ENCODE measurements at places on chromosomes 4 and X. TPM values are rescaled to one million over a fixed set of nuclear protein-coding genes. Genes with fewer than 3 reads are reported as not detected.

DNA sequence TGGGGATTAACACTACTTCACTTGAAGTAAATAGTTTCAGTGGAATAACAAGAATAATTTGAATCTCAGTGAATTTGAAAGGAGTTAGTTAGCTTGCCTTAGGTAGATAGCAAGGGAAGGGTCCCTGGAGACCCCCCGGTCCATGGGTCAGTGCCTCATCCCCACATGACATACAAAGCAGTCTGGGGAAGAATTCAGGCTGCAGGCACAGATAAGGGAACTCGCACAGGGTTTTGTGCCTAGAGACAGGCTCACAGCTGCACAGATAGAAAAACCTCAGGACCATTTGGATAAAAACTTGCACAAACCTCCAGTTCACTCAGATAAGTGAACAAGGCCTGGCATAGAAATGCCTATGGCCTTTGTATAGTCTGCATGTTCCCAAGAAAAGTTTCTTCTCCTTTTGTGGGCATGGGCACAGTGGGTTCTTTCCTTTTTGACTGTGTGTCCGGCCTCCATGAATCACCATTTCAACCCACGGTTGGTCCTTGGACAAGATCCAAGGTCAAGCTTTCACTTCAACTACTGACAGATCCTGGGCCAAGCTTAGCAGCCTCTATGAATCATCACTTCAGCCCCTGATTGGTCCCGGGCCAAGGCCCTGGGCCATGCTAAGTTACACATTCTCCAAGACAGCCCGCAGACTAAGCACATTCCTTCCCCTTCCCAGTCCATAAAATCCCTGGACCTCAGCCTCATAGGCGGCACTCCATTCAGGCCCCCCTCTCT lies 108.3 kb upstream of the KLHL4 start:
- DNase-seq: peak; percentile 91

Gene GCNA
- 1.0 TPM for total RNA-seq

DNA sequence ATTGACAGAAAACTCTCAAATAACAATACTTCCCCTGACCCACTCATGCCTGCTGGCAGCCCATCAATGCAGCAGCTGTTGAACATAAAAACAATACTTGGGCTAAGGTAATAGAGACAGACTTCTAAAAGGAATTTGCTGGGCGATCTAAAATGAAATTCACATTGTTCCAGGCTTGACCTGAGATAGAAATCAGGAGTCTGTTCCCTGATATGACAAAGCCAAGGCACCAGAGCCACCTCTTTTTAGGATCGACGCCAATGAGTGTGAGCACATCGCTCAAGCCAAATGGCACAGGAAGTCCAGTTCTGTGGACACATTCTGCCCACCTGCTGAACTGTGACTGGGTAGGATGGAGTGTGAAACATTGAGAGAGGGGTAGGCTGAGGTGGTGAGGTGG lies 4.9 kb downstream of the SEPTIN11 start:
- no peak for DNase-seq

GRCh38 chrX:78923198-78924015 lies 21.8 kb upstream of the P2RY10 start:
- no peak for DNase-seq

Measured in H4 (cell line).